ENCODE measurements at places on chromosomes 4 and X.

- DNase-seq = no peak
These were observed 78.3 kb upstream of the EGFL6 start for GRCh38 chrX:13491061-13491460.

DNA sequence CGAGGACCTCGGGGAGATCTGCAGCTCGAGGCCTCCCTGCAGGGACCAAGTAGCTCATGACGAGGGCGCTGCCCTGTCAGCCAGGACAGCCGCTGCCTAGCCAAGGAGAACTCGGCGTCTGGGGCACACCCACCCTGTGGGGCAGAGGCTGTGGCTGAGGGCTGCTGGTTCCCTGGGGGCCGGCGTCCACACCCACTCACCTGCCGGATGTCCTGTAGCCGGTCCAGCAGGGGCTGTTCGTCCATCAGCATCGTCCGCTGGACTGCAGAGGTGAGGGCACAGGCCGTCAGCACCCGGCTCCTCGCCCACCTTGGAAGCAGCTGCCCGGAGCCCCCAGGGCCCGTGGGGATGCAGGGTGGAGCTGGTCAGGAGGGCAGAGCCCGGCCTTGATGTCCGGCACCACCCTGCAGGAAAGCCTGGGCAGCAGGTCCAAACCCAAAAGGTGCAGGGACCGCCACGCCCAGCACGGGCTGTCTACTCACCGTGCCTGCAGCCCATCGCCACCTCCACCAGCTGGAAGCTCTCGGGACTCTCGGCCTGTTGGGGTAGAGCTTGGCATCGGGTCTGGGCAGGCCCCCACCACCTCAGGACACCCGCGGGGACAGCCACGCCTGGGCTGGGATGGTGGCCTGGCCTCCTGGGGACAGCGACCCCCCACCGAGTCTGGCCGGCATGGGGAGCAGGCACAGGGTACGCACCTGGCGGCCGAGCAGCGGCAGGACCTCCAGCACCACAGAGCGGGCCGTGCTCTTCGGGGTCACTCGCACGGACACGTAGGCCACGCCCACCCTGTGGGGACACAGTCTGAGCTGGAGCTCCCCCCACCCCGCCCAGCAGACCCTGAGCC is 6.9 kb downstream of the DGKQ start:
- DNase-seq = no peak

DNA sequence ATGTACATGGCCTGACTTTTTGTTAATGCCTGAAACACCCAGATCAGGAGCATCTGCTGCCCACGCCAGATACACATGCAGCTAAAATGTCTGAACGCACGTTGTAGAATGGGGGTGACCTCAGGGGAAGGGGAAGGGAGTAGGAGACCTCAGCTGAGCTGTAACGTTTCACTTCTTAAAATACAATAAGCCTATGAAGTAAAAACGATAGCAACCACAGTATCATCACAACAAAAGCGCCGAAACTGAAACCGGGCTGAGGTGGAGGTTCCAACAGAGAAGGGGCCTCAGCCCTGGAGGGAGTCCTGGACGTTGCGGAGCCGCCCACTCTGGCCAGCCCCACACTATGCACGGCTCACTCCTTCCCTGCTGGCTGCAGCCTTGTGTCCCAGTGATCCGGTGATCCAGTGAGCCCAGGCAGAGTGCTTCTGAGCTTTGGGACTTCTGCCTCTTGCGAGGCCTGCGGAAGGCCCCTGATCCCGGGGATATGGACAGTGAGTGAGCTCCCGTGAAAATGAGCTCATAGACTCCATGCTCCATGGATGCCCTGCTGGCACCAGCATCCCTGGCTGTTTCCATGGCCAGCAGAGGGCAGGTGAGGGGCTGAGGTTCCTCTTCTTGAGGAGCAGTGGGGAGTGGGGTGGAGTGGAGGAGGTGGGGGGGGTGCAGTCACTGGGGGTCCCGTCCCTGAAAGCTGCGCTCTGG is 52.0 kb downstream of the HMX1 start:
- no peak for DNase-seq

DNA sequence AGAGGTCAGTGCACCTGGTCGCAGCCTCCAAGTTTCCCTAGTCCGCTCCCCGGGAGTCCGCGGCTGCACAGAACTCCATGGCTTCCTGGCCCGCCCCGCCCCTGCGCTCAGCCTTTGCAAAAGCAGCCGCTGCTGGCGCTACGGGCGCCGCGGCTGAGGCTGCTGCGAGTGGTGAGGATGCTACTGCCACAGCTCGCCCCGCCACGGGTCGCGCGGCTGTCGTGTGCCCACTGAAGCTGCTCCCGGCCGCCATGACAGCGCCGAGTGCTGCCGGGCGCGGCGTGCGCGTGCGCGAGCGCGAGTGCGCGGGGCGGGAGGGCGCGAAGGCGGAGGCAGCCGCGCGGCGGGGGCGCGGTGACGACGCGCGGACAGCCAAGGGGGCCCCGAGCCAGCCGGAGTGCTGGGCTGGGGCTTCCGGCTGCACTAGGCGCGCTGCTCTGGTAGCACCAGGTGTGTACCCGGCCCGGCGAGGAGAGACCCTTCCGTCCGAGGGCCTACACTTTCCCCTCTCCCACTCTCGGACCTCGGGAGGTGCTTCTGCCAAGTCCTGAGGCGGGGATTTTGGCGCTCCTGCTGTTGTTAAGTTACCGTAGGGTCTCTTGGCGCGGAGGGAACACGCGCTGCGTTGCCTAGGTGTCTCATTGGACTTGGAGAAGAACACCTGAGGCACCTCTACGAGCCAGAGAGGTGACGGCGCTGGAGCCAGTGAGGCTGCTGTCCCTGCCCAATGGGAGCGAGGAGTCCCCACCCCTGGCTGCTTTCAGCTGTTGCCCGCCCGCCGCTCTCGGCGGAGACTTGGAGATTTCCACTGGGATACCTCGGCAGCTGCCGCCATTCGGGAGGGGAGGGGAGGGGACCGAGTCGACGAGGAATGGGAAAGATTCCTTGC is 619 bp upstream of the LRBA start:
- peak; percentile 71 for DNase-seq

- DNase-seq = no peak
These were observed 1.6 kb upstream of the ARMCX6 start for GRCh38 chrX:101619364-101619763.

Measured in activated T-cell treated with anti-CD3 and anti-CD28 coated beads for 1 hour (primary cell).